ENCODE measurements at places on chromosomes 4 and X. TPM values are rescaled to one million over a fixed set of nuclear protein-coding genes. Genes with fewer than 3 reads are reported as not detected.

Gene C4orf17
- not detected for total RNA-seq

Gene NPNT
- 0.29 TPM for total RNA-seq

Gene TRMT10A
- total RNA-seq = 3.8 TPM

Gene DACH2
- not detected for total RNA-seq
